ENCODE measurements at places on chromosomes 2 and 18. TPM values are rescaled to one million over a fixed set of nuclear protein-coding genes. Genes with fewer than 3 reads are reported as not detected.

MAPK4 gene
- total RNA-seq, result not detected

TSPYL6 gene
- total RNA-seq, result not detected

PROKR1 gene
- total RNA-seq, result not detected

- no peaks in the 10 kb centered on the region for H3K36me3 ChIP-seq
- no peak for DNase-seq
- H3K27me3 ChIP-seq, result peaks cover 16% of the 10 kb centered on the region
- H3K4me3 ChIP-seq, result no peak overlapping the region
These were observed 7.2 kb upstream of the PSMD1 start for GRCh38 chr2:231049286-231050017.

- no peak overlapping the region for H3K4me3 ChIP-seq
- H3K4me1 ChIP-seq, result no peaks in the 10 kb centered on the region
- H3K27me3 ChIP-seq, result no peaks in the 10 kb centered on the region
These were observed 221.7 kb downstream of the SOX11 start for GRCh38 chr2:5913711-5914395.

DNA sequence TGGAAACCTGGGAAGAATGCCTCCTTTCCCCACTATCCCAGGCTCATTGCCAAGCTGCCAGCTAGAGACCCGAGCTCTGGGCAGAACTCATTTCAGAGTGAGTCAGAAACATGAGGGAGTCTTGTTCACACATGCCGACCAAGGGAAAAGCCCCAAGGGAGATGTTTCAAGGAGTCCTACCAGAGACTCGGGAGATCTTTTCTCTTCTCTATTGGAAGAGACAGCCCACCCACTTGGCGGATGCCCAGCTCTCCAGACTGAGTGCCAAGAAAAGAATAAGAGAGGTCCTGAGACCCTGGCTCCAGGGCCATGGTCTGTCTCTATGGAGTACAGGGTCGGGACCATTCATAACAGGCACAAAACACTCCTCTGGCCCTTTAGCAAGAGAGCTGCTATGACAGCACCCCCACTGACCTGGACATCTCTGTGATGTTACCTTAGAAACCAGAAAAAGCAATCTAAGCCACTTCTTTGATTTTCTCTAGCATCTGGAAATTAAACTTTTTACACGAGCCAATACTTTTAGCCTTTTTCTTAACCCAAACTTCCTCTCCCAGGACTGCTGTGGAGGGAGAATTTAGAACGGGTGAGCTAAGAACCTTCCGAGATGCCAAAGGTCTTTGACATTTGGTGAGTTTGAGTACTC, 18.5 kb upstream of the IGFBP5 start:
- DNase-seq, result no peak
- no peaks in the 10 kb centered on the region for H3K36me3 ChIP-seq
- H3K27ac ChIP-seq, result no peak overlapping the region
- no peaks in the 10 kb centered on the region for H3K4me1 ChIP-seq

- H3K36me3 ChIP-seq, result no peaks in the 10 kb centered on the region
- peaks cover 16% of the 10 kb centered on the region for H3K4me1 ChIP-seq
- peaks cover 17% of the 10 kb centered on the region for H3K27me3 ChIP-seq
These were observed 165.5 kb upstream of the HAAO start for GRCh38 chr2:42957861-42958301.

DNA sequence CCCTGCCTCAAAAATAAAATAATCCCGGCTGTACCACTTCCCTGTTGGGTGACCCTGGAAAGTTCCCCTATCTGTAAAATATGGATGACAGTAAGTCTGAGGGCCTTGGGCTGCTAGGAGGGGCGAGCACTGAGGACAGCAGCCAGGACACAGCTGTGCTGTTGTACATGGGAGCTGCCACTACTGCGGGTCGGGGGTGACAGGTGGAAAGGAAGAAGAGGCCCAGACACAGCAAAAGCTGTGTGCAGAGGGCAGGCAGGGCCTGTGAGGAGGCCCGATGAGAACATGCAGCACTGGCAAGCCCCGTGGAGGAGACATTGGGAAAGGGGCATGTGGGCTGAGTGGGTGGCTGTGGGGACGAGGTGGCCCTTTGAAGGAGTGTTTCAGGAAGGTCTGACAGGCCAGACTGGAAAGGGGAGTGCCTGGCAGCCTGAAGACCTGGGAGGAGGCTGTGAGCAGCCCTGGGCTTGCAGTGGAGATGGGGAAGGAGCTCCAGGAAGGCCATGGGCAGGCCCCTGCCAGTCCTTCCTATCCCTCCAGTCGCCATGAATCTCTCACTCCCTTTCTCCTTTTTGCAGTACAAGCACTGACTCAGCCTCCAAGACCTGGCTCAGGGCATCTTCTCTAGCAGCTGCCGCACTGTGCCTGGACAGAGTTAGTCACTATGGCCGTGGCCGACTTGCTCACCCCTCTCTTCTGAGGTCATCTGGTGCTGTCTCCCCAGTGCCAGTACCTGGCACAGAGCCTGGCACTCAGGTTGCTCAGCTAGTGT, 28.9 kb upstream of the SEMA4C start:
- H3K27ac ChIP-seq, result no peak overlapping the region
- DNase-seq, result no peak
- no peak overlapping the region for H3K4me3 ChIP-seq
- H3K27me3 ChIP-seq, result no peaks in the 10 kb centered on the region
- peaks cover 24% of the 10 kb centered on the region for H3K4me1 ChIP-seq
- no peaks in the 10 kb centered on the region for H3K36me3 ChIP-seq

GRCh38 chr2:237435844-237436587, 22.1 kb upstream of the COL6A3 start:
- DNase-seq, result no peak
- H3K4me3 ChIP-seq, result peak overlapping the region; percentile 80
- H3K36me3 ChIP-seq, result peaks cover 9% of the 10 kb centered on the region
- no peaks in the 10 kb centered on the region for H3K27me3 ChIP-seq

DNA sequence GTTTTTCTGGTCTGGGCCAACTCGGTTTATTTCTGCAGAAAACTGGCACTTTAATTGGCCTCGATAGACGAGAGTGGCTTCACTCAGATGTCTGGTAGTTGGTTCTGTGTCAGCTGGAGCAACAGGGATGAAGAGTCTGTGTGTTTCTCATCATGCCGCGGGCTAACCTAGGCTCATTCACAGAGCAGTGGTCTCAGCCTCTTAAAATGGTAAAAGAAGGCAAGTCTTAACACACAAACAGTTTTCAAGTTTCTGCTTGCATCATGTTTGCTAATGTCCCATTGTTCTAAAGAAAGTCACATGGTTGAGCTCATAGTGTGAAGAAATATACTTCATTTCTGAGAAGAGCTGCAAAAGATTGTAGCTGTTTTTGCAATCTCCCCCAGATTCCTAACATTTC, 37.5 kb upstream of the ANXA4 start:
- H3K4me1 ChIP-seq, result peaks cover 5% of the 10 kb centered on the region

DNA sequence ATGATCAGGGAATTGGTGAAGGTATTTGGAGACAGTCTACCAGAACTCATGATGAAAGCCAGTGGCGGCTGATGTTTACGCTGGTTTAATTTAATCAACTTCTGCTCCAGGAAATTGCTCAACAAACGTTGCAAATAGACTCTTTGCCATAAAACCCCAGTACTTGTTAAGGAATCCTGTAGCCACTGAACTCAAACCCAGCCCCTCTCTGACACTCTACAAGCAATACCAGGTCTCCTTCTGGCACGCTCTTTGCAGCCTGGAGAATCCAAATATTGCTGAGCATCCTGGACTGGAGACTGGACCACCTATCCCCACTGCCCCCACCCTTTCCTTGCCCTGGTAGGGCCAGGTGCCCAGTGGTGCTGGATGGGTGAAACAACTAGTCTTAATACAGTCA, 308.2 kb downstream of the FBXO15 start:
- peaks cover 4% of the 10 kb centered on the region for H3K4me1 ChIP-seq
- peaks cover 6% of the 10 kb centered on the region for H3K27me3 ChIP-seq
- no peak overlapping the region for H3K4me3 ChIP-seq
- H3K36me3 ChIP-seq, result no peaks in the 10 kb centered on the region

DNA sequence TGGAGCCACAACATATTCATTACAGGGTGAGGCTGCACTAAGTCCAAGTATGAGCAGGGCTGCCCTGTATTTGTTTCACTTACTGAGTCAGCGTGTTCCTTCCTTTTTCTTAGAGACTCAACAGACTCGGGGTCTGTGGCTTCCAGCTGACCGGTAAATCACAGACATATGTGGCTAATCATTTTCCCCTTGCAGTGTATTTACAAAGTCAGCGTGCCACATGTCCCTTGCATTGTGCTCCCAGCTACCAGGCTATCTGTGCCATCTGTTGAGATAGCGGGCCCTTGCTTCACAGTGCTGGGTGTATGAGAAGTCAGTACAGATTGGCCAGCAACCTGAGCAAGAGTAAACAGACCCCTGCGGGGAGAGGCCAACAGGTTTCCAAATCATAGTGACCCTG, 254.3 kb downstream of the LRRTM1 start:
- H3K36me3 ChIP-seq, result peaks cover 1% of the 10 kb centered on the region
- no peak overlapping the region for H3K27ac ChIP-seq
- no peak for DNase-seq
- no peaks in the 10 kb centered on the region for H3K27me3 ChIP-seq

DNA sequence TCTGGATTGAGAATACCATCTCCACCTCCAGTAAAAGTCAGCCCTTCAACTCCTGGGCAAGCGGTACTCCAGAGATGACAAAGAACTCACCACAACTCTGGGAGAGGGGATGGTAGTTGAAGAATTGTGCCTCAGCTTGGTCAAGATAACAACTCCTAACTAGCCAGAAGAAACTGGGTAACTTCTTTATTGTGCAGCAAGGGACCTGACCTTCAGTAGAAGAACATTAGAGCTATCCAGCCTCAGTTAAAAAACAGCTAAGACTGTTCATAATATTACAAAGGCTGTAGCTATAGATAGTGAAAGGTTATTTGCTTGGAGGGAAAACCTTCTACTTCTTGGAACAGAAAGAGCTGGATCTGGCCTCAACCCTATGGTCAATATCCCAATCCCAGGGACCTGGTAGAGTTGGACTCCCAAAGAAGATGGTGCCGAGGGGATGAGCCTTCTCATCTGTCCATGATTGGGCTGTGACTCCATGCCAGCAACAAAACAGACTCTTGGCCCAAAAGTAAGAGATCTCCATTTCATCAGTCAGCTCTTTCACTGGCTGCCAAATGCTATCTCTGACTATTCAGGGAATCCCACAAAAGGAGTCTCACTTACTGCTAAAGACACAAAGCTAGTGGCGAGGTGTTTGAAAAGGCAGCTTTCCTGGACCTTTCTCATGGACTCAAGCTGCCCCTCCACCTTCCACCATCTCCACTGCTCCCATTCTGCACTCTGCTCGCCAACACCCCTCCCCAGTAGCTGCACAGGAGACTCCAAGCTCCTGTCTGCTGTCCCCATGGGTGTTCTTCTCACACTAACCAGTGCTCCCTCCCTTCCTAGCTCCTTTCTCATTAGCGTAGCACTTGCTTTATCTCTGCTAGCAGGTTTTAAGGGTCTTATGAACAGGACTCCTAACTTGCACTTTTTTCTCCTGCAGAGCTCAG, 145.8 kb downstream of the CAPN13 start:
- no peaks in the 10 kb centered on the region for H3K4me1 ChIP-seq
- H3K27ac ChIP-seq, result no peak overlapping the region
- H3K27me3 ChIP-seq, result no peaks in the 10 kb centered on the region
- no peak overlapping the region for H3K4me3 ChIP-seq

DNA sequence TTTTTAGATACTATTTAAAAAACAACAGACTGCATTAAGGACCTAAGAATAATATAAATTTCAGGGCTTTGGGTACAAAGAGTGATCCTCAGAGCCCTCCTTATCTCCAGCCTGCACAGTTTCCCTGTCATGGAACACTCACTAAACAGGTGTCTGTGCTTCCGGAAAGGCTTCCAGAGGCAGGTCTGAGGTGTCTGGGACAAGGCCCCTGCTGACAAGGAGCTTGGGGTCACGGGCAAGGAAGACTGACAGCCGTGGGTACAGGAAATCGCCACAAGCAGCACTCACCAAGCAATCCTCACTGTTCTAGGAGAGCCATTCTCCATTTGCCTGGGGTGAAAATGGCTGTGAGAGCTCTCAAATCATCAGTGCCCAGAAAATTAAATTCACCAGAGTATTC, 220.3 kb upstream of the PXDN start:
- peaks cover 7% of the 10 kb centered on the region for H3K27me3 ChIP-seq
- H3K36me3 ChIP-seq, result no peaks in the 10 kb centered on the region
- H3K4me1 ChIP-seq, result no peaks in the 10 kb centered on the region
- no peak overlapping the region for H3K27ac ChIP-seq
- no peak overlapping the region for H3K4me3 ChIP-seq

GRCh38 chr2:98507891-98508708, 63.4 kb downstream of the INPP4A start:
- H3K4me3 ChIP-seq, result peak overlapping the region; percentile 49
- DNase-seq, result no peak
- H3K27ac ChIP-seq, result peak overlapping the region; percentile 9
- peaks cover 92% of the 10 kb centered on the region for H3K4me1 ChIP-seq

- peaks cover 6% of the 10 kb centered on the region for H3K27me3 ChIP-seq
- no peaks in the 10 kb centered on the region for H3K36me3 ChIP-seq
- no peak for DNase-seq
- H3K4me3 ChIP-seq, result no peak overlapping the region
- H3K4me1 ChIP-seq, result no peaks in the 10 kb centered on the region
- no peak overlapping the region for H3K27ac ChIP-seq
These were observed 143.5 kb downstream of the TCF4 start for GRCh38 chr18:55444536-55444935.

DNA sequence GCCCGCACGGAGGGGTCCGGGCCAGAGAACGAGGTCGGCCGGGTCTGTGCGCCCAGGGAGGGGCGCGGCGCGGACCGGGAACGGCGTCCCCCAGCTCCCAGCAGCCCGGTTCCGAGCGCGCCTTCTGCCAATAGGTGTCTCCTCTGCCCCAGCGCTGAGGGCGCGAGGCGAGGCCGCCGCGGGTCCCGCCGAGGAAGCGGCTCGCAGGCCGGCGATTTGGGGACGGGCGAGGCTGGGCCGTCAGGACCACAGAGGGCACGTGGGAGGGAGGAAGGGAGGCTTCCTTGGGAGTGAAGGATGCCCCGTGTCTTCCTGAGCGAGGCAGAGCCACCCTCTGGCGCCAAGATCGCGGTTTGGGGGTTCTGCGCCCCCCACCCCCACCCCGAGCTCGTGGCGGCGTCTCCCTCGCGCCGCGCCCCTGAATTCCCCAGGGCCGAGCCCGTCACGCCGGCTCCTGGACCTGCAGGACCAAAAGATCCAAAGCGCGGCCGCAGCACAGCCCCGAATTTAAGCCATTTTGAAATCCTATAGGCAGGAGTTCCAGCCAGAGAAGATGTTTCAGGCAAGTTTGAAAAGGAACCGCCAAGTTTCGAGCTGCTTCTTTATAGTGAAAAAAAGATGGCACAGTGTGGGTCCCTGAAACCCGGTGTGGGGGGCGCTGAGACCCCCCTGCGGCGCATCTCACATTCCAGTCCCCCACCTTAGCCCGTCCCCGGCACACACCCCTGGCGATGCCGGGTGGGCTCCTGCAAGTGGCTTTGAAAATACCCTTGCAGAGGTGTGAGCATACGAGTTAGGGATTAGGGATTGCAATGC, 909 bp downstream of the NFATC1 start:
- H3K27me3 ChIP-seq, result no peaks in the 10 kb centered on the region
- peak overlapping the region; percentile 88 for H3K4me3 ChIP-seq
- H3K36me3 ChIP-seq, result peaks cover 9% of the 10 kb centered on the region

DNA sequence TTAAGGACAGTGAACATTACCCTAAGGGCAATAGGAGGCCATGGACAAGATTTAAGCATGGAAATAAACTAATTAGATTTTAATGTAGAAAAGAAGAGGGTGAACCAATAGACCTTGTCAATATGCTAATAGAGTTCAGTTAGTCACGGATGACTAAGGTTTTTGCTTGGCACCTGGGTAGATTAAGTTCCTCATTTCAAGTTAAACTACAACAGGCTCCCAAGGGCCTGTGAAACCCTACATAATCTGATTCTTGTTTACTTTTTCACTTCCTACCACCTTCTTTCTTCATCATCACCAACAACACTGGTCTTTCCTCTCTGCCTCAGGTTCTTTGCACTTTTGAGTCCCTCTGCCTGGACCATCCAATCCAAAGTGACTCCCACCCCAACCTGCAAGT, 14.8 kb downstream of the SP110 start:
- peaks cover 39% of the 10 kb centered on the region for H3K36me3 ChIP-seq
- no peak overlapping the region for H3K4me3 ChIP-seq
- DNase-seq, result no peak
- H3K27ac ChIP-seq, result peak overlapping the region; percentile 75

Measured in activated T-cell treated with anti-CD3 and anti-CD28 coated beads, Interleukin-2, amount 50 U/mL, for 72 hours (primary cell).